ENCODE measurements at places on chromosomes 4 and X. TPM values are rescaled to one million over a fixed set of nuclear protein-coding genes. Genes with fewer than 3 reads are reported as not detected.

Gene DCLK2
- 7.3 TPM for polyA plus RNA-seq

Gene TLR10
- not detected for polyA plus RNA-seq

Gene PCDH19
- polyA plus RNA-seq: 0.02 TPM

Gene LRP2BP
- polyA plus RNA-seq: 0.09 TPM

DNA sequence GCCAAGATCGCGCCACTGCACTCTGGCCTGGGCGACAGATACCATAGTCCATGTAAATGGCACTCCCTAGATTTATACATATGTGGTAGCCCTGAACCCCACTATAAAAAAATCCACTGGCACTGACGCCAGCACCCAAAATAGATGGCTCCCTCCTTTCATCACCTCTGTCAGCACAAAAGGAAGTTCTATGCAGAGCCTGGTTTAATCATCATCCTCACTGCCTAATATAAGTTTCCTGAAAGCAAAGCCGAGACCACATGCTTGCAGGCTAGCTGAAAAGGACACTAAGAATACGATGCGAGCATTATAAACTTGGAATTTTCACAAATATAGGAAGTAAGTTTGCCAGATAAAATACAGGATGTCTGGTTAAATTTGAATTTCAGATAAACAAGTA is 27.5 kb upstream of the DOCK11 start:
- no peak for DNase-seq

DNA sequence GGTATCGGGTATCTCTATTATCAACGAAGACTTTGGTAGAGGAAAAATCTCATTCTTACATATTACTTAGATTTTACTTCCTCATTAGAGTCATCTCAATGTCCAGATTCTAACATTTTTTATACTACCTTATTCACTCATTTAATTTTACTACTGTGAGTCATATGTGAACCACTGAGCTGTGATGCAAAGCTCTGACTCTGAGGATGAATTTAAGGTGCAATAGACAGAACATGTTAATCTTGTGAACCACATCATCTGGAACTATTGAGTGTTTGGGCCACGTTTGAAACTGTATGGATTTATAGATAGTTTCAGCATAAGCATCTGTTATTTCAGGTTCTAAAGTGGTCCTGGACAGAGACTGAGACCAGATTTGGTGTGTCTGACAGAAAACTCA is 78.4 kb downstream of the PWWP3B start:
- no peak for DNase-seq

GRCh38 chr4:576245-576821 is at the start of gene TMEM271:
Gene TMEM271, minus strand, starts transcription at chr4:576295. Its CDS starts 233 bp downstream, at chr4:576062.
- DNase-seq: no peak

GRCh38 chrX:124829930-124830329 is 483.6 kb downstream of the SH2D1A start:
- no peak for DNase-seq

DNA sequence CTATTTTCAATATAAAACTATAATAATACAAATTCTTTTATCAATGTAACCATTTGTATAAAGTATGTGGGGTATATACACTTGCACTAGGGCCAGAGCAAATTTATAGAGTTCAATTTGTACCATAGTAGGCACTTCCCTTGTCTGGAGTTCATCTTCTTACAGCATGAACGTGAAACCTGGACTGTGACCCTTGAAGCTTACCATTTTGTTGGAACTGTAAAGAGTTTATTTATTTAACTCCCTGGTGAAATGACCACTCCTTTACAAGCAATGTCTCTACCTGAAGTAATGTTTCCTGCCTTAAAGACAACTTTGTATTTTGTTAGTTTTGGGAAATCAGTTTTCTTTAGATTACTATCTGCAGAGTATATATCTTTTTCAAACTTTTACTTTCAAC is 188.2 kb downstream of the ARAP2 start:
- no peak for DNase-seq
